Motor neuron (in vitro differentiated cells): ENCODE measurements at places on chromosomes 2 and 18. TPM values are rescaled to one million over a fixed set of nuclear protein-coding genes. Genes with fewer than 3 reads are reported as not detected.

Gene CHRND
- total RNA-seq: 0.21 and 0.23 TPM in 2 replicates

Gene ALPP
- 0.08 TPM in 1 of 2 replicates, not detected in the other for total RNA-seq

Gene ELOA2
- total RNA-seq: 2.3 and 2.6 TPM in 2 replicates

Gene BOK
- total RNA-seq: 3.7 and 4.0 TPM in 2 replicates

Gene VWC2L
- 0.63 and 0.64 TPM in 2 replicates for total RNA-seq

Gene TEKT4
- 0.24 and 0.33 TPM in 2 replicates for total RNA-seq

Gene CFAP221
- total RNA-seq: 2.2 TPM in 1 of 2 replicates, not detected in the other

Gene IL1R2
- total RNA-seq: not detected in 2 replicates

Gene WNT10A
- total RNA-seq: 0.21 TPM in 1 of 2 replicates, not detected in the other

Gene PTGR3
- 29.6 and 32.0 TPM in 2 replicates for total RNA-seq

Gene GPBAR1
- total RNA-seq: 0.73 and 0.83 TPM in 2 replicates

Gene RTP5
- total RNA-seq: 0.15 and 0.65 TPM in 2 replicates

Gene SLC9A4
- total RNA-seq: 2.0 and 2.1 TPM in 2 replicates

Gene IL36RN
- 0.17 and 0.18 TPM in 2 replicates for total RNA-seq

Gene PDE1A
- 7.1 and 7.6 TPM in 2 replicates for total RNA-seq

Gene UXS1
- 24.9 and 28.1 TPM in 2 replicates for total RNA-seq

Gene NEB
- total RNA-seq: 2.8 and 3.5 TPM in 2 replicates

Gene ROCK2
- 24.3 and 25.9 TPM in 2 replicates for total RNA-seq

Gene GPR45
- 1.1 TPM in 2 replicates for total RNA-seq

Gene HSBP1L1
- total RNA-seq: 4.3 and 5.3 TPM in 2 replicates

Gene SCN3A
- 23.3 TPM in 2 replicates for total RNA-seq

Gene IGFBP2
- total RNA-seq: 710 and 825 TPM in 2 replicates

Gene TMEFF2
- 10.3 and 12.0 TPM in 2 replicates for total RNA-seq

Gene CD226
- 0.28 and 0.68 TPM in 2 replicates for total RNA-seq

Gene RMC1
- total RNA-seq: 21.0 and 21.3 TPM in 2 replicates

Gene FAM124B
- not detected in 2 replicates for total RNA-seq

Gene ITGA4
- total RNA-seq: 57.9 and 58.3 TPM in 2 replicates

Gene SLC19A3
- total RNA-seq: 6.6 and 7.5 TPM in 2 replicates

Gene GAREM1
- 3.5 and 3.9 TPM in 2 replicates for total RNA-seq

Gene DNAJB2
- total RNA-seq: 19.9 and 25.2 TPM in 2 replicates
